Activated CD4-positive, alpha-beta T cell treated with anti-CD3 and anti-CD28 coated beads, Interleukin-2, amount 50 U/mL, for 48 hours (primary cell): ENCODE measurements at places on chromosomes 2 and 18.

DNA sequence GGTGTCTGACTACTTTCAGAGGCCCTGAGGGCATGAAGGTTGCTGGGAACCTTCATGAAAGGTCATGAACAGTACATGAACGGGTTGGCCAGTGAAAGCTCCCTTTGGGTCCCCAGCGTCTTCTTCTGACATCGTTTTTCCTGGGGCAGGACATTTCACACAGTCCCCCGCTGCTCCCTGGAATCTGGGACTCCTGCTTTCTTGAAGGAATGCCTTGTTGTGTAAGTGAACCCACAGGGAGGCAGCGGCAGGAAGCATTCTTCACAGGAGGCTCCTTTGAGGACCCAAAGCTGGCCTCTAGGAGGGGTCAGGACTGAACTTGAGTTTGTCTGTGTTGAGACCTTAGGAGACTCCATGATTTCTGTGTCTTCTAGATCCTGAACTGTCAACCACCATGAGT is 144.3 kb downstream of the KCNE4 start:
- no peak for DNase-seq

DNA sequence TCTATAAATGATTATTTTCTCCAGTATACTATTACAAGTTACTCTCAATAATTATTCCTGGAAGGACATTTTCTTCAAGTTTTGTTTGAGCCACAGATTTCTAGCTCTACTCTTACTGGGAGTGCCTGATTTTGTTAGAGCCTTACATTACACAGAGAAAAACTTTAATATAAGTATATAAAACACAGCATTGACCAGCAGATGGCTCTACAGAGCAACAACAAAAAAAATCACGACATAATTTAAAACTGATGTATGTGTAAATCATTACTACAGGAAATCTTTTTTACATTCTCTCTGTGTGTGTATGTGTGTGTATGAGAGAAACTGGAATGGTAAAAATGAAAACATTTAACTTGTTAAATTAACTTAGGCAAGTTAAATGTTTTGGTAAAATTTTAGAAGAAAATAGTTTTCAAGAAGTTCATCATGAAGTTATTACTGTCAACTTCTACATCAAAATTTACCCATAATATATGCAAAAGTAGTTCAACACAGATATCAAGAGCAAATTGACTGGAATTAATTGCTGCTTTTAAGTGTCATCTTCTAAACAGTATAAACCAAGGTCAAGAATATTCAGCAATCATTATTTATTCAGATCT is 103.3 kb downstream of the MDH1 start:
- DNase-seq = no peak

DNA sequence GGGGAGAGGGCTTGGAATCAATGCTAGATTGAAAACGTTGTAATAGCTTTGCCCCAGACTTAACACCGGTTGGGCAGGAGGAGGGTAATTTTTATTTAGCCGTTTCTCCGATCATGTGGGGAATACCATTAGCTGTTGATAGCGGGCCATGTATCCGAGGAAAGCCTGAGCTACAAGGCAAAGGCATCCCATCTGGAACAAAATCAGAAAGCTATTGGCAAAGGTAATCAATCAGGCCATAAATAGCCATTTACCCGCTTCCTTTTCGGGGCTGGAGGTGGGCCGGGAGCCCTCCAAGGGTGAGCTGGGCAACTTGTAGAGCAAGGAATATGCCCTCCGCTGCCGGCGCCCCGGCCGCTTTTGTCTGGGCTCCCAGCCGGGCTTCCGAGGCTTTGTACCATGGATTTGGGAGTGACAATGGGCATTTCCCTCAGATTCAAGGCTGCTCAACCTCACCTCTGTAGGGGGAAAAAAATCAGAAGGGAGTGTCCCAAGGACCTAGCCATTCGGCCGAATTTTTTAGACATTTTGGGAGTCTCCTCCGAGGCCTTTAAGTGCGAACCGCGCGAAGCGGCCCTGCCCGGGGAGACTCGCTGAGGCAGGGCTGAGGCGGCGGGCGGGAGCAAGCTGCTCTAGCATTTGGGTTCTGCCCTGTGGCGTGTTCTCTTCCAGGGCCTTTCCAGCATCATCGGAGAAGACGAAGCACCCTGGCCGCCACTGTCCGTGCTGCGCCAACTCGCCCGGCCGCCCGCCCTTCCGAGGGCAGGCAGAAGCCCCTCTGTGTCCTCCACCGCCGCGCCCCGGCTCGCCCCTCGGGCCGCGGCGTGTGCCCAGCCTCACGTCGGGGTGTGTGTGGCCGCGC is 1.1 kb upstream of the HOXD9 start:
- no peak for DNase-seq

DNA sequence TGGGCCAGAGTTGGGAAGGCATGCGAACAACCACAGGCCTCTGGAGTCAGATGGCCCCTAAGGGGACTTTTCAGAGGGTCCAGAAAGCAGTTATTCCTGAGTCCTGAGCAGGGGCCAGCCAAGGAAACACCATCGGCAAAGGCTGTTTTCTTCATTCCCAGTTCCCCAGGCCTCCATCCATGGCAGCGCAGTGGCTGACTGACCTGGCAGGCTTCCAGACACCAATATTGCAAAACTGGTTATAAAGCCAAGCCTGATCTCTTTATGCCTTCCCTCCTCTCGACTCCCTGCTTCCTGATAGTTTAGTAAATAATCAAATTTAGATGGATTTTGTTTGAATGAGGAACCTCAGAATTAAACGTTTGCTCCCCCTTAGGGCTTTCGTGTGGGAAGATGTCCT is 133.4 kb upstream of the ITGA6 start:
- no peak for DNase-seq
